ENCODE measurements at places on chromosomes 3 and 15.
A peak's percentile ranks its signal among the peaks of the same experiment; 100 is the strongest.

- no peak for DNase-seq
Observed at GRCh38 chr3:184738982-184739381, 27.1 kb upstream of the MAGEF1 start.

DNA sequence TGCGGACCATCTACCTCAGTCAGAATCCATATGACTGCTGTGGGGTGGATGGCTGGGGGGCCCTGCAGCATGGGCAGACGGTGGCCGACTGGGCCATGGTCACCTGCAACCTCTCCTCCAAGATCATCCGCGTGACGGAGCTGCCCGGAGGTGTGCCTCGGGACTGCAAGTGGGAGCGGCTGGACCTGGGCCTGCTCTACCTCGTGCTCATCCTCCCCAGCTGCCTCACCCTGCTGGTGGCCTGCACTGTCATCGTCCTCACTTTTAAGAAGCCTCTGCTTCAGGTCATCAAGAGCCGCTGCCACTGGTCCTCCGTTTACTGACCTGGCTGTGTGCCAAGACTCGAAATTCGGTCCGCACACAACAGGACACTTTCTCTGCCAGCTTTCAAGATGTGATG is 21.9 kb downstream of the NRROS start:
- DNase-seq = peak; percentile 71

DNA sequence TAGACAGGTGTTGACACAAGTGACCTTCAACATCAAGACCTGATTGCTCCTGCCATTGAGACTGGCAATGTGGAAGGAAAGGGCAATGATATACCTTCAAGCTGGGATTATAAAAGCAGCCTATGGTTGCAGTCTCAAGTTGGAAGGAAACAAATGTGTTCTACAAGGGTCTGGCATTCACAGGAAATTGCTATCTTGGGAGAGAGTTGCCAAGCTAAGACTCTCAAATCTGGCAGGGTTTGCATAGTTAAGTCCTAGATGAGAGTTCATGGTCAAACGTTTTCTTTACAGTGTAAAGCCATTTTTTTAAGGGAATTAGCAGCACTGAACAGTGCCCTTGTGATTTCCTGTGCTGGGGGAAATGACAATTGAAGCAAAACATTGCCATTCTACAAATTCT is 546.9 kb upstream of the CFAP20DC start:
- no peak for DNase-seq

GRCh38 chr15:40952301-40952900 is 870 bp upstream of the CHAC1 start:
- DNase-seq = no peak

DNA sequence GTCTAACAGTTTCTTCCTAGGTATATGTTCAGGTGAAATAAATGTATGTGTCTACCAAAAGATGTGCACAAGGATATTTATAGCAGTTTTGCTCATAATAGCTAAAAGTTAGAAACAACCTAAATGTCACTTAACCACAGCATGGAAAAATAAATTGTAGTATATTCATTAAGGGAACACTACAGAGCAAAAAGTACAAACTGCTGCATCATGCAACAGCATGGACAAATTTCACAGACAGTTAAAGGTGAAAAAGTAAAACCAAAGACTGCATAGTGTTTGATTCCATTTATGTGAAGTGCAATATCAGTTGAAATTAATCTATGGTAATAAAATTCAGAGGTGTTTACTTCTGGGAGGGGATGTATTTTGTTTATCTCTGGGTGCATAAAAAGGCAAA is 62.5 kb downstream of the FBXL2 start:
- DNase-seq = no peak

DNA sequence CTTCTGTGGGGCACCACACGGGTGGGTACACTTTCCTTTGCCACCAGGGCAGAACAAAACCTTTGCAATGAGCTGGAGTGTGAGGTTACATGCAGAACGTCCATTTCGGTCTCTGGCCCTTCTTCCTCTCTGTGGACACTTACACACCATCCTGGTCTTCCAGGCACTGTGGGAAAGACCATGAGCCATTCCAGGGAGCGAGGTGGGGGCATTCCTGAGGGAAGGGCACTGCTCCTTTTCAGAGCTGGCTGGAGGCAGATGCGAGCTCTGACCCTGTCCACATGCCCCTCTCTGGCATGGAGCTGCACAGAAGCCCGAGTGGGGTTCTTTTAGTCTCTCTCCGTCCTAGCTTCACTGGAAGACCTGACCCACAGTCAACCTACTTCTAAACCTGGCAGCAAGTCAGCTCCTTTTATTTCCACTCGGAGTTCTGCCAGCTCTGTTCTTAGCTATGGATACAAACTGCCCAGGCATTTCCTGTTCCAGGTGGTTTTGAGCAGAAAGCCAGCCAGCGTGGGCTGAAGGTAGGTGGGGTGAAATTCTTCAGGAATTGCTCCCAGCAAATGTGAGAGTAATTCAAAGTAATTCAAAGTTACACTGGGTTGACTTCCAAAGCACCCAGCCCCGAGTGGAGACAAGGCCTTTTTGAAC is 281.4 kb downstream of the ADAMTS17 start:
- DNase-seq = no peak

DNA sequence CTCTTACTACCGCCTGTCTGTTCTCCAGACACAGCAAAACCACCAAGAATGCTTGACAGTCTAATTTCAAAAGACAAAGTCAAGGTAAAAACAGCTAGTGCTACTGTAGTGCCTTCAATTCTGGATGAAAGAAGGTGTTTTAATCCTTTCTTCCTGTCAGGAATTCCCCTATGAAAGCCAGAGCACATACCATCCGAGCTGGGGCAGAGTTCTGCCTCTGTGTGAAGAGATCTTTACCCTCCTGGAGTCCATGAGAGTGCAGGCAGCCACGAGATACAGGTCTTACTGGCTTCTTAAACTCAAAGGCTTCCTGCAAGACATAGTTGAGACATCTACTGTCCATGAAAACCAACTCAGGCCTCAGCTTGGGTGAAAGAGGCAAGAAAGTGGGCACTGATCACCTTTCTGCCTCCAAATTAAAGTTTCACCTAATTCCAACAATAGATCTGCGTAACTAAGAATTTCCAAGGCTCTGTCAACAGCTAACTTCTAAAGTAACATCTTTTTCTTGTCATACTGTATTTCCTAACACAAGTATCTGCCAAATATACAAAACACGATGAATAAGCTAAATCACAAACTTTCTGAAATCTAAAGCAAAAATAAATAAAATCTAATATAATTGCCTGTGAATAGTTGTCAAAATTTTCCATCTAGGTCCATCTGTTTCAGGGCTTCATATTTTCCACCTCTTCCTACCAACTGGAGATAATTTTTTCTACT is 7.5 kb downstream of the CDC25A start:
- peak; percentile 27 for DNase-seq

GRCh38 chr3:140842984-140843649 is 98.5 kb upstream of the SLC25A36 start:
- DNase-seq = no peak

- DNase-seq = no peak
Observed at GRCh38 chr3:3260870-3261269, 81.4 kb upstream of the CRBN start.

- DNase-seq = no peak
Observed at GRCh38 chr3:157107644-157108133, 52.3 kb downstream of the CCNL1 start.

- DNase-seq = no peak
Observed at GRCh38 chr3:32198714-32199113, 39.8 kb upstream of the CMTM8 start.

DNA sequence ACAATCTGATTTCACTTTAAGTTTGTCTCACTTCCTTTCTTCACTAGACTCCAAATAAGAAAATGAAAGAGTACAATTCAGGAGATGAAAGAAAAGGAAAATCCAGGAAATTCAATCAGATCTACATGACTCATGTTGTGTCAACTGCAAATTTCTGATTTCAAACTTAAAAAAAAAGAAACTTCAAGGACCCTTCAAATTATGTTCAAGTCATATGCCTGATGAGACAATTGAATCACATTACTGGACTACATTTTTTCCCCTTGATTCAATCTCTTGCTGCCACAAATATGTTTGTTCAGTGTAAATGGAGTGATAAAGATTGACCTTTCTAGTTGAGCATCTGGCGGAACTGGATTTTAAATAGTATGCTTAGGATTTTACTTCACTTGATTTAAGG is 37.4 kb downstream of the FRMD5 start:
- no peak for DNase-seq
